Epithelial cell of esophagus (primary cell): ENCODE measurements at places on chromosomes 7 and 10.

DNA sequence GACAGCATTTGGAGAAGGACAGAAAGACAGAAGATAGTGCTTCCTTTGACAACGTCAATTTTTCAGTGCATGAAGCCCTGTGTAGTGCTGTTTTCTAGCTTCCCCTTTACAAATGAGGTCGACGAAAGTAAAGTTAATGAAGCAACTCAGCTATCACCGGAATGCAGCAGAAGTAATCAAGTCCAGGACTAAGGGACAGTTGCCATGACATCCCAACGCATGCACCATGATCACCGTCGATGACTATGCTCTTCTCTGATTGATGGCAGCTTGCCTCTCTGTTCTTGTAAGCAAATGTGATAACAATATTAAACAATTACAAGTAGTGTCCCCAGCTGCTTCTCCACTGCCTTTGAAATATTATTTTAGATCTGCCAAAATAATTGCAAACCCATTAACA lies 205.8 kb downstream of the FRMD4A start:
- no peak for DNase-seq

GRCh38 chr7:98040626-98041360 lies 50.8 kb upstream of the OCM2 start:
- DNase-seq: no peak

DNA sequence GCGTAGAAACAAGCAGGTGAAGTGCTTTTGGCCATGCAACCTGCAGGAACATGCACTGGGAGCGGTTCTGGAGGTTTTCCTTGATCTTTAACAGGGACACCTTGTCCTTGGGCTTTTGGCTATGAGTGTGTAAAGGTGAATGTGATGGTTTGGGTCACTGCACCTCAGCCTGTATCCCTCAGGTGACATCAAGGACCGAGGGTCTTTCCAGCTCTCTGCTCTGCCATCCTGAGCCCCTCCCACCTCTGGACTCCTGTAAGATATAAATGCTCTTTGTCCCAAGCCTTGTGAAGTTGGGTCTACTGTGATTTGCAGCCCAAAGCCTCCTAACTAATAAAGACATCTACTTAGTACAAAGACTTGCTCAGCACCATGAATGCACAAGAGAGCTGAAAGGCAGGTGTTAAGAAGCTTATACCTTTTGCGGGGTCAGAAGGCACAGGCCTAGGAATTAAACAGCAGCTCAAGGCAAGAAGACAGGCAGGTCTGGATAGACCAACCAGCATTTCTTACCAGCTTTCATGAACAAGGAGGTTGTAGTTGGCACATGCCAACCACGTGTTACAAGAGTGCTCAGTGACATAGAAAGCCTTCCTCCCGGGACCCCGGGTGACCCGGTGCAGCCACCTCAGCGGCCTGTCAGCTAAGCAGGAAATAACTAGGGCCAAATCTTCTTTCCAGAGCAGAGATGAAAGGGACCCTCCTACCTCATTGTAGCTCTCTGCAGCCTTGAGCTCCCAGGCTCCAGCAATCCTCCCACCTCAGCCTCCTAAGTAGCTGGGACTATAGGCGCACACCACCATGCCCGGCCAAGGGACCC lies 89.9 kb downstream of the CARD11 start:
- DNase-seq: no peak

- DNase-seq: peak; percentile 7
These were observed 42.0 kb downstream of the ABCA13 start for GRCh38 chr7:48213226-48213625.

DNA sequence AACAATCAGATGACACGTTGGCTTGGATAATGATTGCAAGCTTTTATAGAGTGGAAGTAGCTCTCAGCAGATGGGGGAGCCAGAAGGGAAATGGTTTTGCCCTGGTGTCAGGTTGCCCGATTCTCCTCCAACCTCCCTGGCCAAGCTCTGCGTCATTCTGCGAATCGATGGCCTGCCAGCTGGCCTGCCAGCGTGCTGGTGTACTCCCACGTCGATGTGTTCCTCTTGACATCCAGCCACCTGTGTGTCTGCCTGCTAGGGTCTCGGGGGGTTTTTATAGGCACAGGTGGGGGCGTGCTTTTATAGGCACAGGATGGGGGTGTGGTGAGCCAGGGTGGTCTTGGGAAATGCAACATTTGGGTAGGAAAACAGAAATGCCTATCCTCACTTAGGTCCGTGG lies 4.6 kb downstream of the NET1 start:
- no peak for DNase-seq

DNA sequence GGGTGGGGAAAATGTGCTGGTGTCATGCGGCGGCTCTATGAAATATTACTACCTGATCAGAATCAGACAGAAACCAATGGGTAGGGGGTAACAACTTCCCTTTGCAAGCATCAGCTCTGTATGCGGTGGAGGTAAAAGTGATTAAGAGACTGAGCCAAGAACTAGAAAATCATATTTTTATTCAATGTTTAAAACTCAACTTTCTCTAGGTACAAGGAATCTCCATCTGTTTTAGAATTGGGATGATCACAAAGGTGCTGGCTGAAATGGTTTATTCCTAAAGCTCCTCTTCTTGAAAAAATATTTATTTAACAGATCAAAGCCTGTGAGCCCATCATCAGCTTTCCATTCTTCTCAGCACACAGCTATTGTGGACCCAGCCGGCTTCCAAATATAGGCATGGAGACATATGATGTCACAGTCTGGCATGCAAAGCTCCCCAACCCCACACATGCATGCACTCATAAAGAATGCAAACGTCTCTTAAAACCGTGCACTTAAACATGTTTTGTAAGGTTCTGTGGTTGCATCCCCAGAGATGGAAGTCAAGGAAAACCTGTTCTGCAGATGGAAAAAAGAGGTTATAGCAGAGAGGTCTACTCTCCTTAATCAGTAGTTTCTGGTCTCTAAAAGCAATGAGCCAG lies 126.0 kb downstream of the SKIDA1 start:
- DNase-seq: peak; percentile 95

GRCh38 chr10:109967739-109968088 lies 40.1 kb upstream of the ADD3 start:
- DNase-seq: no peak
